HAP-1 (cell line): ENCODE measurements at places on chromosomes 2 and 18.

GRCh38 chr2:68951899-68952298, 794 bp downstream of the GKN2 start:
- DNase-seq: no peak

GRCh38 chr2:219545943-219546352, 2.1 kb downstream of the TMEM198 start:
- no peak for DNase-seq

DNA sequence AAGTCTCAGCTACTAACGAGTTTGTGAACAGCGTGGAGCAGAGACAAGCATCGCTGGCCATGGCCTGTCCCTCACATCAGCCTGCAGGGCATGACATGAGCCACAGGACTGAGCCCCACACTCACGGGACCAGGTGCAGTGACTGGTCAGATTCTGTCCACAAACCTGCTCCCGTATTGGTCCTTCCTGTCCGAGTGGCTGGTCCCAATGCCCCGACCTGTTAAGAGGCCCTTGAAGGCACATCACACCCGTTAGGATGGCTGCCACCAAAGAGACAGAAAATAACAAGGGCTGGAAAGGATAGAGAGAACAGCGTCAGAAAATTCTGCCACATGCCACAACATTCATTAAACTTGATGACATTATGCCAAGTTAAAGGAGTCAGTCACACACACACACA, 403.2 kb upstream of the MYT1L start:
- DNase-seq: no peak

GRCh38 chr2:46170611-46171350, 126.4 kb upstream of the EPAS1 start:
- no peak for DNase-seq

DNA sequence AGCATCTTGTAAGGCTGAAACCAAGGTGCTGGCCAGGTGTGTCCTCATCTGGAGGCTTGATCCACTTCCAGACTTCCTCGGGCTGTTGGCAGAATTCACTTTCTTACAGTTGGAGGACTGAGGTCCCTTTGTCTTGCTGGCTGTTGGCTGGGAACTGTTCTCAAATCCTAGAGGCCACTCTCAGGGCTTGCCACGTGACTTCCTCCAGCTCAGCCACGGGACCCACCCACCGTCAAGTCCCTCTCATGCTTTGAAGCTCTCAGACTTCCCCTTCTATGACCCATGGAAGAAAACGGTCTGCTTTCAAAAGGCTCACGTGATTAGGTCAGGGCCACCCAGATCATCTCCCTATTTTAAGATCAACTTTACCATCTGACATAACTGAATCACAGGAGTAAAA, 77.1 kb downstream of the SMAD4 start:
- DNase-seq: no peak

- DNase-seq: no peak
These were observed 52.3 kb downstream of the CYP26B1 start for GRCh38 chr2:72095364-72095763.

GRCh38 chr2:56199492-56199891, 15.7 kb downstream of the CCDC85A start:
- no peak for DNase-seq

- no peak for DNase-seq
These were observed 179.1 kb upstream of the LYPD1 start for GRCh38 chr2:132849118-132849517.

DNA sequence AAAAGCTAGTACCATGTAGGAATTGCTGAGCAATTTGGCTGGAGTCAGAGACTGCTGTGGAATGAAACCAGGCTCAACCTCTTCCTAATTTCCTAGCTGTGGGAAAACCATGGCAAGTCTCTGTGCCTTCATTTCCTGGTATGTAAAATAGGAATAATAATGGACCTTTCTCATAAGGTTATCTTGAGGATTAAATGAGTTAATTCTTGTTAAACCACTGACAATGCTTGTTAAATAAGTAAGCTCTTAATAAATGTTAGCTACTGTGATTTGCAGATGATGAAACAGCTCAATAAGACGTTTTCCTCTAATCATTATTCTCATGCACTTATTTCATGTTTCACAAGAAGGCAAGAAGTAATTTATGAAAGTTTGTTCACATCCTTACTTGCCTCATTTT, 346.7 kb downstream of the RND3 start:
- no peak for DNase-seq

DNA sequence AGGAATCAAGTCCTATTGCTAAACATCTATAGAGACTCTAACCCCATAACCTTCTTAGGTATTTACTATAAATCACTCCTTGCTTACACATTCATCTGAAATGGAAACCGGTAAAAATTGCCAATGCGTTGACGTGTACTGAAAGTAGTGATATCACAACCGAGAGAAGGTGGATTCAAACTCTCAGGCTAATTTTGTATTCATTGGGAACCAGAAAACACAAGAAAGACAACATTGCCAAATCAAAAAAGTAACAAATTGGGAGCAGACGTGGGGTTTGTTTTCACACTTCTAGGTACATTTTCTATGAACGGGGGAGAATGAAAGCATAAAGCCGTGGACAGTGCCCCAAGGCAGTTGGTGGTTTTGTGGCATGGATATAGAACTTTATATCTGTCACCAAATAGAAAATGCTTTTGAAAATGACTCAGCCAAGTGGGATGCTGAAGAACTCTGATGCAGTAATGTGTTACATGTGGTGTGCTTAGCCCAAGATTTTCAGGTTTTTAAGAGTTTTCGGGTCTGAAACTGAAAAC, 155.1 kb upstream of the RASGRP3 start:
- DNase-seq: no peak

- peak; percentile 20 for DNase-seq
These were observed 32.8 kb downstream of the PKP4 start for GRCh38 chr2:158489366-158490112.

GRCh38 chr2:115161771-115162493, 719.5 kb downstream of the DPP10 start:
- DNase-seq: peak; percentile 53

DNA sequence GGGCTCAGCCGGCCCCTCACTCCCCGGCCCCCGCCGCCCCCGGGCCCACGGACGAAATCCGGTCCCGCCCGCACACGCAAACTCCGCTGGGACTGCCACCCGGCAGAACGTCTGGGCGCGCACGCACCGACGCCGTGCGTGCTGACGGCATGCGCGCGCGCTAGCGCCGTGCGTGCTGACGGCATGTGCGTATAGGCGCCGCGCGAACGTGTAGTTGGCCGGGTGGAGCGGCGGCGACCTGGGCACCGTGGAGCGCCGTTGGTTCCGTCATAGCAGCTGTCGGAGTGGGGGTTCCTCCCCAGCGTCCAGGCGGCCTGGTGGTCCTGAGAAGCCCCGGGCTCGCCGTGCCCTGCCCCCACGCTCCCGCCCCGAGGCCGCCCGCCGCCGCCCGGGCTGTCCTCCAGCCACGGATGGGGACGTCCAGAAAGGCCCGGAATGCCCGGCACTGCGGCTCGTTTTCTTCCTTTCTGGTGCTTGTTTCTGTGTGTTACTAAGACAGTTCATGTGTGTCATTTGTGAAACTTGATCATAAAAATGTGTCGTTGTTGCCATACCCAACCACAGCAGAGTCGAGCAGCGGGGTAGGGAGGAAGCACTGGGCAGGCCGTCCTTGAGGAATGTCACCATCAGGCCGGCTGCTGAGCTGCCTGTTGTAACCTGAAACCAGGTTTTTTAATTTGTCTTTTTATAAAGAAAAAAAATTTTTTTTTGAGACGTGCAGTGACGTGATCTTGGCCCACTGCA, at the start of gene TXNL4A:
TSS of gene TXNL4A (minus strand) at position 113 of the 744 bp plus-strand sequence. CDS start 171 bp downstream, outside the sequence.
- DNase-seq: peak; percentile 73

DNA sequence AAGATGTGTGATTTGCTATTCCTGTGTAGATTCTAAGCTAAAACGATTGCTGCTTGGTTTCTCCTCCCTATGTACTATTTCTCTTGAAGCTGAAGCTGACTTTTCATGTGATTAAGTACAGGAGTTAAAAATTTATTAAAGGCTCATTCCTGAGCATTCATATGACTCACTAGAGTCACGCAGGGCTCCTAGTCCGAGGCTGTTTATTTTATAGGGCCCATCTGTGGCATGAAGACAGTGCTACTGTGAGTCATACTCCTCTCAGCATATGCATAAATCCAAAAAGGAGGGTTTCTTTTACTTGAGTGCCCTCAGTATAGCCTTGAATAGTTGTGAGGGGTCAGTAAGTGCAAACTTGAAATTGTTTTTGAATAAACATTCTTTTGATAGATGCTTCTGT, 378.8 kb downstream of the PTPRM start:
- DNase-seq: no peak
